ENCODE measurements at places on chromosomes 4 and X.

- no peaks in the 10 kb centered on the region for H3K4me1 ChIP-seq
- H3K36me3 ChIP-seq, result no peaks in the 10 kb centered on the region
- H3K27me3 ChIP-seq, result no peaks in the 10 kb centered on the region
- no peak overlapping the region for H3K27ac ChIP-seq
- no peak for DNase-seq
Observed at GRCh38 chr4:12968345-12968744, 515.8 kb downstream of the RAB28 start.

DNA sequence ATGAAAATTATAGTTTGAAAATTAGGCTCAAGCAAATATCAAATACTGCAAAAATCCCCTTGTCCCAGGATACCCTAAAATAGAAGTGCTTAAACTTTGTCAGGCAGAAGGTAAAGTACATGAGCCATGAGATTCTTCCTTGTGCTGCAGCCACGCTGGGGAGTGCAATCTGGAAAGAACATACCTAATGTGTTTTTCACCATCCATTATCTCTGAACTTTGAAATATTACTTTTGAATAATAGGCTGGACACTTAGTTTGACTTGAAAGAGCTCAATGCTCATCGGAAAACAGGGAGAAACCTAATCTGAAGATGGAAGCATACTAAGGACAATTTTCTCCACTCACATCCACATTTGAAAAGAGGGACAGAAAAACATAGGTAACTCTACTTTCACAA lies 18.9 kb downstream of the THAP9 start:
- H3K27ac ChIP-seq, result no peak overlapping the region
- no peak overlapping the region for H3K4me3 ChIP-seq
- H3K27me3 ChIP-seq, result no peaks in the 10 kb centered on the region
- H3K4me1 ChIP-seq, result no peaks in the 10 kb centered on the region
- no peak for DNase-seq

DNA sequence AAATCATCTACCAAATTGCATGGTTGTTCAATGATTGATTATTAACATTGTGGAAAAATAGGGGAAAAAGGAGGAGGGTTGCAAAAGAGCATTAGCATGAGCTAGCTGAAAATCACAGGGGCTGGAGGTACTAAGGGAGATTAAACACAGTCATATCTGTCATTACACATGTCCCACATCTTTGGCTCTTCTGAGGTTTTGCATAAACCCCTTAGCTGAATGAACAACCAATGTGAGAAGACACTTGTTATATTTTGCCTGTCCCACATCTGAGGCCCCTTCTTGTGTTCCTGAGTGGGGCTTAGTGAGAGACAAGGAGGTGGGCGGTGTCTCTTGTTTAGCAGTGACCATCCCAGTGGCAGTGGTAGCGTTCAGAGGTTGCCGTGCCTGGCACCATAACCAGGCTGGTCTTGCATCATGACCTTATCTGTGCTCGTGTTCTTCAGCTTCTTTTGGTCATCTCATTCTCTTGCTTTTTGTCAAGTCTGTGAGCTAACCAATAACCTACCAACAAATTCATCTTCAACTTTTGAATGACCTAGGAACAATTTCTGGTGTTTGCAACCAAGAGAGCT lies 95.6 kb downstream of the MID1IP1 start:
- H3K36me3 ChIP-seq, result no peaks in the 10 kb centered on the region

DNA sequence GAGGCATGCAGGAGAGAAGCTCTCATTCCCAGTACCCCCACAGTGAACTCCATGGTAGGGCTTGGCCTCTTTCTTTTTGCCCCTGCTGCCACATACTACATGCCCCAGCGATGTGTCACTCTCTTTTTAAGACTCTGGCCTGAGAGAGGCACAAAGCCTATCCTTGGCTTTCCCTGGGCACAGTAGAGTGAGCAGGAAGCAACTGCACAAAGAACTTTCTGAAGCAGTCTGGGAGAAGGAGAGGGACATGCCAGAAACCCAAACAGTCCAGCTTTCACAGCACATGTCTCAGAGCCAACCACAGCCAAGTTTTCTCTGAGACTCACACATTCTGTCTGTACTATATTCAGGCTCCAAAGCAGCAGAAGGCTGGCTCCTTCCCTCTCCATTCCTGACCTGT lies 7.9 kb upstream of the NALF2 start:
- no peaks in the 10 kb centered on the region for H3K4me1 ChIP-seq
- no peaks in the 10 kb centered on the region for H3K36me3 ChIP-seq
- H3K27ac ChIP-seq, result no peak overlapping the region
- no peaks in the 10 kb centered on the region for H3K27me3 ChIP-seq
- no peak overlapping the region for H3K4me3 ChIP-seq

GRCh38 chrX:120840827-120841226 lies 34.8 kb downstream of the CT47B1 start:
- DNase-seq, result no peak
- H3K4me3 ChIP-seq, result no peak overlapping the region
- H3K27ac ChIP-seq, result no peak overlapping the region
- H3K27me3 ChIP-seq, result peaks cover 18% of the 10 kb centered on the region
- no peaks in the 10 kb centered on the region for H3K4me1 ChIP-seq

GRCh38 chr4:25908491-25908901 lies 5.5 kb upstream of the SMIM20 start:
- DNase-seq, result no peak
- no peaks in the 10 kb centered on the region for H3K4me1 ChIP-seq
- H3K4me3 ChIP-seq, result no peak overlapping the region
- no peaks in the 10 kb centered on the region for H3K27me3 ChIP-seq
